ENCODE measurements at places on chromosomes 11 and 22.
A peak's percentile ranks its signal among the peaks of the same experiment; 100 is the strongest.

- DNase-seq, result no peak
Measured at GRCh38 chr11:72989727-72990126, 152.4 kb downstream of the FCHSD2 start.

DNA sequence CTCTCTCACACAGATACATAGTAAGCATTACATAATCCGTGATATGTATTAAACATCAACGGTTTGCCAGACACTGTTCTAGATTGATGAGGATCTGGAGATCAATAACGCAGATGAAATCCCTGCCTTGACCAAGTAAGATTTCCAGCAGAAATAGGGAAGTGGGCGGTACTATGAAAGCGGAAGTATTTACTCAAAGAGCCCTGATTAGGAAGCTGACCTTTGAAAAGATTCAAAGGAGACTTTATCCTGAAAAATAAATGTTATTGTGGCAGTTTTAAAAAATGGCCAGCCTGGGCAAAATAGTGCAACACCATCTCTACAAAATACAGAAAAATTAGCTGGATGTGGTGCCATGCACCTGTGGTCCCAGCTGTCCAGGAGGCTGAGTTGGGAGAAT is 26.8 kb downstream of the GAB2 start:
- DNase-seq, result no peak

DNA sequence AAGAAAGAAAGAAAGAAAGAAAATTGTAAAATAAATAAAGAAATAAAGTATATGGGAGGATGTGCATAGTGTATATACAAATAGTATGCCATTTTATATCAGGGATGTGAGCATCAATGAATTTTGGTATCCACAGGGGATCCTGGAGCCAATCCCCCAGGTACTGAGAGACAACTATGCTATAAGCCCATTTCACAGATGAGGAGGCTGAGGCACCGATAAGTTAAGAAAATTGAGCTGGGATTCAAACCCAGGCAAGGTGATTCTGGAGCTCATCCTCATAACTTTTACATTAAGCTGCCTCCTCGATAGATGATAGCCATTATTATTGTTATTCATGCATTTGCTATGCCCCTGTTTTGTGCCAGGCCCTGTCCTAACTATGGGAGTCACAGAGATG is 47.0 kb upstream of the ACCSL start:
- no peak for DNase-seq

DNA sequence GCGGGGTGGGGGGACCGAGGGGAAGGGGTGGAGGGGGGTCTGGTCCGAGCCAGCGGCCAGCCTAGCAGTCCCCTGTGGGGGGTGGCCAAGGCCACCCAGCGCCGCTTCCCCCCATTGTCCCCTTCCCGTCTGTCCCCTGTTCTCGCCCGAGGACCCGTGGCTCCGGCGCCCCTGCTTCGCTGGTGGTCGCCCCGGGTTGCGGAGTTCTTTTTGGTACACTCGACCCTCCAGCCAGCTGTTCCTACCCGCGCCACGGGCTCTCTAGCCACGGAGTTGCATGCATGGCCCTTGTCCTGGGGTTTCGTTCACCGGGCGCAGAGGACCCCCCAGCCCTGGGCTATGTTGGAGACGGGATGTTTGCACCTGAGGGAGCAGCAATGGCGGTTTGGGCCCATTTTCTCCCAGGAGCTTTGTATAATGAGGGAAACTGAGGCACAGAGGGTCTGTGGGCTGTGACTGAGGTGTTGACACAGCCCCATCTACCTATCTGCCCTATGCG is 489 bp downstream of the RNF214 start:
- DNase-seq, result no peak

DNA sequence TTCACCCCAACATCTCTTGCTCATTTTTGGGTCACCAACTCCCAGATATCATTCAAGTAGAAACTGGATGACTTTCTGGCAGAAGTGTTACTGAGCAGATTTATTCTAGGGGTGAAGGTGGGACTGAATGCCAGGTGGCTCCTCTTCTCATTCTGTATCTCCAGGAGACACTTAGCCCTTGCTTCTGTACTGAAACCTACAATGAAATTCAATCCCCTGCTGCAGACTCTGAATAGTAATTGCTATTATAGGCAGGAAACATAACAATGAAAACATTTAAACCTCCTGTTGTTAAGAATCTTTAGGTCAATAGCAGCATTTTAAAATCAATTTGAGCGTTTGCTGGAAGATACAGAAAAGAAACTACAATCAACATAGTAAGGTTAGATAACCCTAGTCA is 879.4 kb upstream of the TENM4 start:
- DNase-seq, result no peak

- DNase-seq, result no peak
Measured at GRCh38 chr11:8586805-8587204, 7.2 kb downstream of the STK33 start.

DNA sequence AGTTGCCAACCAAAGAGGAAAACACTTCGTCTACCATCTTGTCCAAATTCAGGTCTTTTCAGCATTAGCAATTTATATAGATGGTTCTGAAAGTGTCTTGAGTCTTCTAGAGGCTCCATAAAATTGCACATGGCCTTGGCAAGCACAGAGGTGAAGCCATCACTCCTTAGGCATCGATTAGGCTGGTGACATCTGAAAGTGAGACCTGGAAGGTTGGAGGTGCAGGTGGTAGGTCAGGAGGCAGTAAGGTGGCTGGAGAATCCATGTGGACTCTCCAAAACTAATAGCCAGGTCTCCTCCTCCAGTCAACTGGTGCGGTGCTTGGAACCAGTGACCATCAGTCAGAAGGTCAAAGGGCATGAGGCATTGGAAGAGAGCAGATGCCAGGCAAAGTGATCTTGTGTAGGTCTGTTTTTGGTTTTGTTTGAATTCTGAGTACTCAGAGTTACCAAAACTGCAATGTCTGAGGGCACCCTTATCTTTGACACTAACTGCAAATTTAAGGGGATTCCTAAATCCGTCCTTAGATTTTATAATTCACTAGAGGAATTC is 6.6 kb upstream of the APOL2 start:
- no peak for DNase-seq

- DNase-seq, result no peak
Measured at GRCh38 chr11:931385-931784, 5.7 kb downstream of the AP2A2 start.

DNA sequence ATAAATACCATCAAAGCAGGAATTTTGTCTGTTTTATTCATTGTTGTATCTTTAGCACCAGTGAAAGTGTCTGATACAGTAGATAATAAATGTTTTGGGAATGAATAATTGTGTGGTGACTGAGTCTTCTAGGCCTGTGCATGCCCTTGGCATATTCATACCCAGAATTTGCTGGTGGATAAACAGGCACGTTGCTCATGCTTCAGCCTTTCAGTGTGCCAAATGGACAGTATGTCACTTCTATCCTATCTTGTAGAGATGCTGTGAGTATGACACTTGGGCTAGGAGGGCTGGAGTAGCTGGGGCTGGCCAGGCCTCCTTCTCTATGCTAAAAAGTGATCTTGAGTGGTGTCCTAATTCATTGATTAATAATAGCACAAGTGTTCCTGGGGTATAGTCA is 287.3 kb upstream of the DDI1 start:
- DNase-seq, result no peak

DNA sequence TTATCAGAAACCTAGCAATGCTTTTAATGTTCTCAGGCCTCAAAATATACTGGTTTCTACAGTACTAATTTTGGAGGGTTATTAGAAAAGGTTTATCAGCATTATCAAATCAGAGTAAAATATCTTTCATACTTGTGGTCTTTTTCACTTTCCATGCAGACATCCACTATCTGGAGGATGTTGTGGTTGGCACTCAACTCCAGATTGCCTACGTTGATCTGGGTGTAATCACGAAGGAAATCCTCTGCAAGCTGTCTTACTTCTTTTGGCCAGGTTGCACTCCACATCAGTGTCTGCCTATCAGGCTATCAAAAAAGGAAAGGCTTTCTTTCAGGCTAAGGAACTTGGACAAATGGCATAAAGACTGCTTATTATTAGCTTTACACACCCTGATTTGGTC is 11.6 kb downstream of the DDX17 start:
- no peak for DNase-seq

GRCh38 chr11:10982704-10983510 is 125.1 kb upstream of the ZBED5 start:
- no peak for DNase-seq

DNA sequence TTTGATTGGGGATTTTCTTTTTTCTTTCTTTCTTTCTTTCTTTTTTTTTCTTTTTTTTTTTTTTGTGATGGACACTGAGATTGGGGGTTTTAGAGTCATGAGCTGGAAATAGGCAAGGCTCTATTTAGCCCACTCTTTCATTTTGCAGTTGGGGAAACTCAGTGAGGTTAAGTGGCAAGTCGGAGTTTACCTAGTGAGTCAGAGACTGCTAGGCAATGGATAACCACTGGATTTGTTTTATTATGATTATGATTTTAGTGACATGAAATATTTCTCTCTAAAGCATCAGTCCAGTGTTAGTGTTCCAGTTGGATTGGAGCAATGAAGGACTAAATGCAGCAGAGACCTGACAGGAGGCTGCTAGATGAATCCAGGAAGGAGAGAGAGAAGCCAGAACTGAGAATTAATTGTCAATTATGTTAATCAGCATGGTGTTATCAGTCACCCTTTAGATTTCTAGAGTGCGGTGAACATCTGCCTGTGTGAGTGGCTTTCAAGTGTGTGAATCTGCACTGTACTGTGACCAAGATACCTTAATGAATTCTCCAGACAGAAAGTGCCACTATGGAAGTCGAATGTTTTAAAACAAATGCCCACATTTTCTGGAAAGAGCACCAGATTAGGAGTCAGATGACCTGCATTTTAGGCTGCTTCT is 10.9 kb downstream of the BMAL1 start:
- DNase-seq, result no peak

DNA sequence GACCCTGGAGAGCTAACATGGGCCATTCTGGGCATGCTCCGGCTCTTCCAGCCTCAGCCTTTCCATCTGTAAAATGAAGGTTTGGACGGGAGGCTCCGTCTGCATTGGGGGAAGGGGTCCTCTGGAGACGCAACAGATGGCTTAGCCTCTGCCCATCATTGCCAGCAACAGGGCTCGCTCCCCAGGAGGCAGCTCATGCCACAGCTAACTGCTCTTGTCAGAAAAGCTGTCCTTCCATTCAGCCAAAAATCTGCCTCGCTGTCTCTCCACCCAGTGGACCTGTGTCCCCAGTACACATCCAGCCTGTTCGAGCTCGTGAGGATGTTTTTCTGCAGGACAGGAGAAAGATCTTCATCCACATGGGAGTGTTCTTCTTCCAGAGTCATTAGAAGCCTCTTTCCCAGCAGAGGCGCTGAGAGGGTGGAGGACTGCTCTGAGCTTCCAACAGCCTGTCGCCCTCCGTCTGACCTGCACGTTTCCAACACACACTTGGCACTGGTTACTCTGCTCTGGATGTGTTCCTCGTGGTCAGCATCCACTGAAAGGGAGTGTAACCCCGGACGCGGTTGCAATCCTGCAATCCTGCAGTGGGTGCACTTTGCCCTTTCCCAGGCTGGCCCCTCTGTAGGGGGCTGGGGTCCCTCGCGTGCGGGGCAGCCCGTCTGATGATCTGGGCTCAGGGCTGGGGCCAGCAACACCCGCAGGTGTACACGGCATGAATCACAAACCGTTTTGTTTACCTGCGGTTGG is 1340.9 kb downstream of the TBC1D22A start:
- DNase-seq, result no peak

- DNase-seq, result no peak
Measured at GRCh38 chr22:35879351-35879750, 149.3 kb downstream of the RBFOX2 start.

GRCh38 chr22:19916006-19916405 is 25.6 kb upstream of the COMT start:
- no peak for DNase-seq

GRCh38 chr11:2889362-2890273 is 4.0 kb upstream of the CDKN1C start:
- DNase-seq, result no peak

- DNase-seq, result no peak
Measured at GRCh38 chr11:818396-819128, at the start of gene PNPLA2. TSS of gene PNPLA2 (plus strand) at chr11:818914. CDS start at chr11:819719, 805 bp downstream.

DNA sequence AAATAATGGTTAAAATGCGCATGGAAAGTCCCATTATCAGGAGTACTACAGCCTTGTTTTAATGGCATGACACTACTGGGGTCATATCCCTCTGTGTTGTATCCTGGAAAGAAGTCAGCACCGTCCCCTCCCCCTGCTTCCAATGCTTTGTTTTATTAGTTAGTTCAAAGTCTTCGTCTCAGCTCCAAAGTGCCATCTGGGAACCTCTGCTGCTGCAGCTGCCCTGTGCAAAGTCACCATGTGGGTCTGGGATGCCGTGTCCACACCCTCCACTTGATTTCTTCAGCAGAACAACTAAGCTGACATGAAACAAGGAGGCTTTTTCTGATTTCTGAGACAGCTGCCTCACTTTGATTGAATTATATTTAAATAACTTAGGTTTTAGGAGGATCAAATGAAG is 29.5 kb upstream of the NCAM1 start:
- DNase-seq, result no peak

DNA sequence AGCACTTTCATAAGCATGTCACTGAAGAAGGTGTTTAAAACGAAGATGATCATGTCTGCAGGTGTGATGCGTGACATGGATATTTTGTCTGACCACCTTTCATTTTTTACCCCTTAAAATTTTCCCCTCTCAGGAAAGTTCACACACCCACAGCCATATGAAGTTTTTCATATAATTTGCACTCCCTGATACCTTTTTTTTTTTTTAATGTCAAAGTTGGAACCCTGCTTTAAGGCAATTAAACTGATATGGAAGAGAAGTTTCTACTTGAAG is 104.6 kb downstream of the ATXN10 start:
- DNase-seq, result no peak

DNA sequence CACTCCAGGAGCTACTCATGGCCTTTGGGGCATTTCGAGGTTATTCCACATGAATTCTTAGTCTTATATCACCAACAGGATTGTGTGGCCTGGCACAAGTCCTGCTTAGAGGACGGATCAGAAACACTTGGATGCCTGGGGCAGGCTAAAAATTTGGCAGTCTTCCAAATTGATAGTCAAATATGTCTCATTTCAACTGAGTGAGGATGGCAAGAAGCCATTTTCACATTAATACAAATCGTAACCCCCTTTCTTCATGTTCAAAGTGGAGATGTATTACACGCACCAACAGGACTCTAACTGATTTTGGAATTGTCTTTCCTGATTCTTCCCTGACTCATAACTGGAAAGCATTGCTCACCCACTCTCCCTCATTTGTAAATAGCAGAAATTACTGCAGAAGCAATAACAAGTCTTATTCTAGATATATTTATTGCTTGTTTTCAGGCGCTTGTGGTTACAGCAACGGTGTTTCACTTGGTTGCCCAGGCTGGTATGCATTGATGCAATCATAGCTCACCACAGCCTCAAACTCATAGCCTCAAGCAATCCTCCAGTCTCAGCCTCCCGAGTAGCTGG is 10.3 kb upstream of the CCDC86 start:
- DNase-seq, result peak; percentile 31

GRCh38 chr22:44431256-44431655 is 66.8 kb downstream of the RTL6 start:
- DNase-seq, result no peak

- no peak for DNase-seq
Measured at GRCh38 chr11:12503039-12503484, 125.7 kb downstream of the PARVA start.

- no peak for DNase-seq
Measured at GRCh38 chr22:31904651-31905050, 39.7 kb upstream of the YWHAH start.

GRCh38 chr11:78795621-78796261 is 221.1 kb upstream of the NARS2 start:
- DNase-seq, result no peak
